ENCODE measurements at places on chromosomes 12 and 14.

- DNase-seq: peak; percentile 39
Measured at GRCh38 chr12:75208856-75209811, 505 bp downstream of the KCNC2 start.

DNA sequence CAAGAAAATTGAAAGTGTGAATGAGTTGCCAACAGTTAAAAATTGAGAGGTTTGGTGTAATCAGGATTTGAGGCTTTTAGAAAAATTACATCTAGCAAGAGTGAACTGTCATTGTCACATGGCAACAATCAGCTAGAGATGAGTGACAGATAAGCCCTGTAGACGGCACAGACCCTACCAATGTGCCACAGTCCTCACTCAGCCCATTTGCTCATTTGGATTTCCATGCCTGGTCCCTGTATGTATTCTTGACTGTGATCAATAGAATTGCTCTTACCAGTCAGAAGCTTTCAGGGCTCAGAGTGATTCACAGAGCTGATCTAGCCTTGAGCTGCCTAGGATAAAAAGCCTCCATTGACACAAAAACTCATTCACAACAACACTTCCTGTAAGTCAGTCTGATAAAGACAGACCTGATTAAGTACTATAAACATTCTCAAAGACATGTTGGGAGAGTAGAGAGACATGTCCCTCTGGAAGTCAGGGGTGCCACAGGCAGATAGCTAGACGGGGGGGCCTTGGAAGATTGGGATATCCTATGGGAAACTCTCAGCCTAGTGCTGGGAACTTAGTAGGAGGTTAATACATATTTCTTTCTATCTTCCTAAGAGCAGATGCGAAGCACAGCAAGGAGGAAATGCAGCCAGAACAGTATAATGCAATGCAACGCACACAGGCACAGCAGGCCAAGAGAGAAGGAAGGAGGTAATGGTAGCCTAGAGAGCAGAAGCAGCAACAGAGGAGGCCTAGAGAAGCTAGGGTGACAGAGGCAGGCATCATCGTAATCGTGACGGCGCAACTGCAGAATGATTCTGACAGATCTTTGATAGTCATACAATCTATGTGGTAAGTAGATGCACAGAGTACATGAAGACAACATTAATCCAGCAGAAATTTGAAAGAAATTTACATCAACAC is 2.0 kb upstream of the PELI2 start:
- DNase-seq: peak; percentile 64

- DNase-seq: peak; percentile 30
Measured at GRCh38 chr12:61870658-61871484, 389.3 kb upstream of the USP15 start.

GRCh38 chr12:104662203-104662602 is 205.5 kb downstream of the CHST11 start:
- no peak for DNase-seq

DNA sequence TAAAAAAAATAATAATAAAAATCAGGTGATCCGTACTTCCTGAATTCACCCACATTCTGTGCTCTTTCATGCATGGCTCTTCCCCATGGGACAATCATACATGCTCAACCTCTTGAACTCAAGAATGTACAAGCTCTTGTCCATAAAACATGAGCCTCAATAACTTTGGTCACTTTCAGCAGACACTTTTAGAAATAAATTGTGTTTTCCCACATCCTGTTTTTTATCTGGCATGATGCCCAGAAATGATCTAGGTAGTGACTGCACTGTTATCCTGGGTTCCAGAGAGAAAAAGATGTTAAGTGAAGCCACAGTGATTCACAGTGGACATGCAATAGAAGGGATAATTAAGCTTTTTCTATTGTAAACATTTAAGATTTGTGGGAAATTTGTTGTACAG is 537.6 kb upstream of the TMEM132C start:
- DNase-seq: no peak

DNA sequence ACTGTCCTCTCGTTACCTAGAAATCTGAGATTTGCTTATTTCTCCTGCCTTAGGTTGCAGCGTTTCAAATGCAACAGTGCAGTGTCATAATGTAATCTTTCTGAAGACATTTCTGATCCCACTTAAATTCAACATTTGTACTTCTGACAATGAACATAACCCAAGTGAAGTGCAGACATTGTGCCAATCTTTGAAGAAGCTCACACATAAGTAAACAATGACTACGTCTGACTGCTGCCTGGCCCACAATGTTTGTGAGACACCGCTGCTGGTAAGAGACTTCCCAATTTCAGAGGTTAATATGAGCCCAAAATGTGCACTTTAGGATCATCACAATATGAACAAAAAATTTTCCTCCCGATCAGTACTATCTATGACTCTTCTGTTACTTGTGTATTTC is 84.6 kb upstream of the BCL2L14 start:
- no peak for DNase-seq

- no peak for DNase-seq
Measured at GRCh38 chr12:10147714-10148403, 17.9 kb upstream of the CLEC7A start.

DNA sequence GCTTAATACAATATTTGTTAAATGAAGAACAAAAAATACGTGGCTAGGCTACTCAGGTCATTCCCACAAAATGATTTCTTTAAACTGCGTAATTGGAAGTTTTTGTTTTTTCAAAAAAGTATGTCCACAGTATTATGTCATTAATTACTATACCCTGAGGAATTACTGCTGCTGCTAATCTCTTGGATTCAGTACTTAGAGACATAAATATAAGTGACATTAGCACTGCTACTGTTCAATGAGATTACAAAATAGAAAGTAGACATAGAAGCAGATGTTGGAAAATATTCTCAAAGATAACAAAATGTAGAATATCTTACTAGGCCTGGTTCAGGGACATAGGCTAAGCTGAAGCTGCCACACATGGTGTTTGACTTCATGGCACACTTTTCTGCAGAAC is 36.3 kb downstream of the HMGA2 start:
- no peak for DNase-seq
